ENCODE measurements at places on chromosomes 12 and 14.
A peak's percentile ranks its signal among the peaks of the same experiment; 100 is the strongest.

DNA sequence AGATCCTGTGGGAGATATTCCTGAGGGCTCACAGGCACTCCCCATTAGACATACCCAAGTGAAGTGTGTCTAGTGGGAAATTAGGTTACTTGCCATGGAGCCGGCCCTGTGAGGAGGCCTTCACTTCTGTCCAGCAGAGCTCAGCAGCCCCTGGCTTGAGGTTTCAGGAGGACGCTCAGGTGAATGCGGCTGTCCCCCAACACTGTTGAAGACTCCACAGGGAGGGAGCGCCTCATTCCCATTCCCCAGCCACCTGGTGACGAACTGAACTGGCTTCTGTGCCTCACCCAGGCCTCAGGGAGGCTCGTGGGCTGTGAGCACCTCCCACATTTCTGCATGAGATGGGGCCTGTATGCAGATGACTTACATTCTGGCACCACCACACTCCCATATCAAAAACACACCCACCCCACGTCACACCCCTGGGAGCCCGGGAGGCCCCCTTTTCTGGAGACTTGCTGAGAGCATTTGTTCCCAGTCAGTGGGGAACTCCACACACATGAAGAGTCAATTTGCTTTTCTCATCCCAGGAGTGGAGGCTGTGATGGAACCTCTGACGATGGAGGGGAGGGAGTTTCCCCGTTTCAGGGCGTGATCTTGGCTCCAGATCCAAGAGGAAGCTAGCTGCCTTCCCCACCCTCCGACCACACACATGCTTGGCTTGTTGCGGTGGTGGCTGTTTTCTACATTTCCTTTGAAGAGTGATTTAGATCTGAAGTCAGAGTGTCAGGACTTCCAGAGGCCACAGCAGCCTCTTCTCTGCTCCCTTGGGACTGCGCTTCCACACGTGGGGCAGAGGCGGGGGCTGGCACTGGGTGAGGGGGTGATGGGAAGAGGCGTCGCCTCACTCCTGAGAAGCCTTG lies 120.7 kb downstream of the ADGRD1 start:
- DNase-seq: no peak

GRCh38 chr14:72948481-72949138 lies 22.3 kb downstream of the DCAF4 start:
- peak; percentile 71 for DNase-seq

DNA sequence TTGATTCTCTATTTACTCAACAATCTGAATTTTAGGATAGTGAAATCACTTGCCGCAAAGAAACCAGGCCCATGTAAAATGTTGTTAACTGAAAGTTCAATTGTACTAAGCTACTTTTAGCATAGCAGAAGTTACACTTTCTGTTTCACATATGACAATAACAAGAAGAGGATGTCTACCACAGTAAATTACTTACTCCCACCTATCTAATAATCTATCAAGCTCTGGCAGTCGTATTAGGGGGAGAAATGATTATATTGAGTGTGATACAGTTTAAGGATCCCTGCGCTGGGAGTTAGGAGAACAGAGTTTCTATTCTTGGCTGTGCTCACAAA lies 66.5 kb upstream of the CAND1 start:
- no peak for DNase-seq

DNA sequence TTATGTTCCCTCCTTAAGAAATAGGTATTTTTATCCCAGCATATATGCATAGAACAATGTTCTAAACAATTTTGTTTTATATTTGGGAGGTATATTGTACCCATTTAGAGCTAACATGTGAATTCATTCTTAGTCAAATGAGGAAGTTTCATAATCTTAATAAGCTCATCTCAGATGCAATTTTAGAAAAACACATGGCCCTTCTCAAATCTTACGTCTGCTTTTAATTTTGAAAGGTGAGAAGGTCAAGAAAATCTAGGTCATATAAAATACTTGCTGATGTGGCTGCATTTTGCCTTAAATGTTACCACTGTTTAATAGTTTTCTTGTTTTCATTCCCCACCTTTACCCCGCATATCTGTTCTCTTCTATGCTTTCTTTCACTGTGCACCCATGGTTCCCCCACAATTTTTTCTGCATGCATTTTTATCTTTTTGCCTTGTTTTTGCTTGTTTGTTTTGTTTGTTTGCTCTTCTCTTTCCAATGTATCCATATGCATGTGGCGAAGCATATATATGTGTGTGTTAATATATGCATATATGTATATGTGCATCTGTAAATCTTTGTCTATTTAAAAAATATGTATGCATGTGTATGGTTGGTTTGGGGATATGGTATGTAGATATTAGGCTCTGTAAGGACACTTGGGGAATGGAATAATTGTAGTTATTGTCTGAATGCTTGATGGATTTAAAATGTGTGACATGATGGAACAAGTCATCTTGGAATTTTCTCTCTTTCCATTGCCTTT lies 317.1 kb downstream of the BCAT1 start:
- no peak for DNase-seq

GRCh38 chr12:49109641-49110463 lies 795 bp downstream of the LMBR1L start:
- DNase-seq: peak; percentile 29

DNA sequence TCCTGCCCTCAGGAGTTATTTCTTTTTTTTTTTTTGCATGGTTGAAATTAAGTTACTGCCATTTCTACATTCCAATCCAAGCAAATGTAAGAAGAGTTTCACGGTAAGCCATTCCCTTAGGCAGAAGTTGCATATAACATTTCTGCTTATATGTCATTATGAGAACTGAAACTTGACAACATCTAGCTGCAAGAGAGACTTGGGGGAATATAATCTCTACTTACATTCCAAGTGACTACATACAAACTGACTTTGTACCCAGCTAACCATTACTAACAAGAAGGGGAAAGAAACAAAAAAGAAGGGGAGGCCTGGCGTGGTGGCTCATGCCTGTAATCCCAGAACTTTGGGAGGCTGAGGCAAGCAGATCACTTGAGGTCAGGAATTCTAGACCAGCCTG lies 7.3 kb upstream of the RESF1 start:
- DNase-seq: no peak

DNA sequence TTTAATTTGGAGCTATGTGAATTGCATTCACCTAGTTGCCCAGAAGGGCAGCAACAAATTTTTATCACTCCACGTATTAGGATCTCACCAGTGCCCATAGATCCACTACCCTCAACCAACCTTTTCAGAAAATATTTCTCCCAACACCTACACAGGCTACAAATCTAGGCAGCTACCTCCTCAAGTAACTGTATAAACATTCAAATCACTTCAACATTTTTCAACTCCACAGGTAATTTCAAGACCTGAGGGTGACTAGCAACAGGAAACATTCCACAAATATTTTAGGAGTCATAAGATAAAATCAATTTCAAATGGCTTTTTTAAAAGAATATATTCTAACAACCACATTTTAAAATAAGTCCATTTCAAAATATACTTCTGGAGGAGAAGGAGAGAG lies 12.9 kb downstream of the PHLDA1 start:
- no peak for DNase-seq

DNA sequence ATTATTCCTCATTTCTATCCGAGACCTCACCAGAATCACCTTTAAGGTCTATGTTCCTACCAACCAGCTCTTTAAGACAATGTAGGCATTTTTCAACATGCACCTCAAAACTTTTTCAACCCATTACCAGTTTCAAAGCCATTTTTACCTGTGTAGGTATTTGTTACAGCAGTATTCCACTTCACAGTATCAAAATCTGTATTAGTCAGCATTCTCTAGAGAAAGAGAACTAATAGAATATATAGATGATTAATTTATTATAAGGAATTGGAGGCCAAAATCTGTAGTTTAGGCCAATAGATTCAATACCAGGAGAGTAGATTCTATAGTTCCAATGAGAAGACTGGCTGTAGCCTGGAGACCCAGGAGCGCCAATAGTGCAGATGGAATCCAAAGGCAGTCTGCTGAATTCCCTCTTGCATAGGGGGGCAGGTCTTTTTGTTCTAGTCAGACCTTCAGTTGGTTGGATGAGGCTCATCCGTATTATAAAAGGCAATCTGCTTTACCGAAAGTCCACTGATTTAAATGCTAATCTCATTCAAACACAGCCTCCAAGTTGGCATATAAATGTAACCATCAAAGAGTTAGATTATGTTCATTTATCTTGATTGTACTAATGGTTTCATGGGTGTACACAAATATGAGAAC lies 151.6 kb upstream of the SYT1 start:
- DNase-seq: no peak

DNA sequence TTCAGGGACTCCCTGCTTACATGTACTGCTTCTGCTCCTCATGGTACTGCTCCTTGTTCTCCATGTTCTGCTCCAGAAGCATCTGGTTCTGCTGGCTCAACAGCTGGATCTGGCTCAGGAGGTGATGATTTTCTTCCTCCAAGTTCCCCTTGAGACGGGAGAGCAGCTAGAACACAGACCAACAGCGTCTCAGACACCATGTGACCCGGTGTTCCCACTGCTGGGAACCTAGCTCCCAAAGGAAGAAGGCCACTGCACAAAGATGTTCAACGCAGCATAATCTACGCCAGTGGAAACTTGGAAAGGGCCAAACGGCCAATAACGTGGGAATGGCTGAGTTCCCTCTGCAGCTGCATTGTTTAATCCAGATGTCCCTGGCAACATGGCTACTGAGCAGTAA lies 49.6 kb upstream of the GPR68 start:
- no peak for DNase-seq

- DNase-seq: no peak
These were observed 2.1 kb downstream of the RNF10 start for GRCh38 chr12:120536064-120536791.

- DNase-seq: no peak
These were observed 391.9 kb upstream of the ATP2B1 start for GRCh38 chr12:90100579-90100978.

DNA sequence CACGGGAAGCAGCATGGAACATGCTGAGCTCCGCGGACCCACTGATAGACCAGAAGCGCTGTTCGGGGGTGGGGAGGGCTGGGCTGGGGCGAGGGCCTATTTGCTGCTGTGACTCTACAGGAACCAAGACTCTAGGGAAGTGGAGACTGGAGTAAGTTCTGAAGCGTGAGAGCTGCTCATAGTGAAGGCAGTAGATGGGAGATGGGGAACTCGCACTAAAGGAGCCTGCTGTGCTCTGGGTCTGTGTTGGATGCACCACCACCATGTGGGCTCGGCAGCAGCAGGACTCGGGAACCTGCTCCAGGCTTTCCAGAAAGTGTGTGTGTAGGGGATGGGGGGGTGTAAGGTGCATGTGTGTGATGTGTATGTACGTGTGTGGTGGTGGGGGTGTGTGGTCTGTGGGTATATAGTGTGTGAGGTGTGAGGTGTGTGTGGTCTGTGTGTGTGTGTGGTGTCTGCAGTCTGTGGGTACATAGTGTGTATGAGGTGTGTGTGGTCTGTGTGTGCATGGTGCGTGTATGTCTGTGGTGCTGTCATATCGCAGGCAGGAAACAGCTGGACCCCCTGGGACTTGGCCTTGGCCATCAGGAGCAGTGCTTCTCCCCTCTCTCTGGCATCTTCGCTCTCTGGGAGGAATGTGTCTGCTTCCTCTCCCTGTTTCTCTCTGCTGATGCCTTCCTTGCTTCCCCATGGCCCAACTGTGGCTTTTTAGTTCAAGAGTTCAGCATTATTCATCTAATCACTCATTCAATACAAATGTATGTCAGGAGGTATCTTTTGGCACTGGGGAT lies 378.9 kb downstream of the FUT8 start:
- no peak for DNase-seq

GRCh38 chr14:91339671-91340369 lies 77.8 kb downstream of the CCDC88C start:
- DNase-seq: no peak

GRCh38 chr12:128818065-128819022 lies 5.4 kb downstream of the SLC15A4 start:
- DNase-seq: no peak

GRCh38 chr12:86194721-86195120 lies 61.5 kb downstream of the MGAT4C start:
- no peak for DNase-seq

DNA sequence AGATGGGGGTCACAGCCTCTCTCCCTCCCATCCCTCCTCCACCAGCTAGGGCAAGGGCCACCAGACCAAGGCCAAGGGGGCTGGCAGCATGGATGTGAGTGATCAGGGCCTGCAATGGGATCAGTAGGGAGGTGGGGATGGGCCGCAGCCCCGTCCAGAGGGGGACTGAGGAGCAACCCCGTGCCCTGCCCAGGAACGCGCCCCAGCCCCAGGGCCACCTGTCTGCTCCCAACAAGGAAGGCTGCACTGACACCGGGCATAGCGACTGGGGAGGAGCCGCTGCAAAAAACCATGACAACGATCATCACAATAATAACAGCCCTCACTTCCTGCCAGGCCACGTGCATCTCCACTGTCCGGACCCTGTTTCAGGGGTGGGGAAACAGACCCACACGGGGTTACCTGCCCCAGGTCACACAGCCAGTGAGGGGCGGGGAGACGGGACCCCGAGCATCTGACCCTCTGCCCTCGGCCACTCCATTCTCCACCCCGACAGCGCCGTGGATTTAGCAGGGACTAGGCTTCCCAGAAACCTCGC lies 24.3 kb downstream of the NCOR2 start:
- no peak for DNase-seq

- DNase-seq: no peak
These were observed 68.3 kb upstream of the DDX11 start for GRCh38 chr12:31005256-31005943.

DNA sequence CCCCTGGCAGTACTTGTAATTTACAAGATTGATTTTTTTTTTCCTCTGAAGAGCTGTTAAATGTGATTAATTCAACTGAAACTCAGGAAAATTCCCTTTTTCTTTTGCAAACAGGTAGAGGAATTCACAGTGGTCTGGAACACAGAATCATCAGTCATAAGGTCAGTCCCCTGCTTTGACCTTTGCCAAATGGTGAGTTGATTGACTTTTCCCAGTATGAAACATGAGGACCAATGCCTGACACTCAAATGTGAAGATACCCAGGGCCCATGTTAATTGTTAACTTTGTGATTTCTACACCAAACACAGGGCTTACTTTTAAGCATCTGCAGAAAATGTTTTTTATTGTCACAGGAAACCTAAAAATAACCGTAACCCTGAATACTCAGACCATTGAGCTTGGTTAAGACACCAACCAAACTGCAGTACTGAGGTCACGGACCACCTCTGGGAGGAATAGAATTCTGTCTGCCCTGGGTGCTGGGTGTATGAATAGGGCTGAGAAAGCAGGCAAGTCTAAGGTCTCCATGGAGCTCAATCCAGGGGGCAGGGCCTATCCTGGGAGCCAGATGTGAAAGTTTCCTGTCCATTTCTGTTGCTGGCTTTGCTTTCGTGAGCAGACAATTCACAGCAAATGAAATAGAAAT lies 192.4 kb downstream of the TMX1 start:
- DNase-seq: no peak

GRCh38 chr14:36281309-36281708 lies 39.1 kb downstream of the MBIP start:
- DNase-seq: no peak

DNA sequence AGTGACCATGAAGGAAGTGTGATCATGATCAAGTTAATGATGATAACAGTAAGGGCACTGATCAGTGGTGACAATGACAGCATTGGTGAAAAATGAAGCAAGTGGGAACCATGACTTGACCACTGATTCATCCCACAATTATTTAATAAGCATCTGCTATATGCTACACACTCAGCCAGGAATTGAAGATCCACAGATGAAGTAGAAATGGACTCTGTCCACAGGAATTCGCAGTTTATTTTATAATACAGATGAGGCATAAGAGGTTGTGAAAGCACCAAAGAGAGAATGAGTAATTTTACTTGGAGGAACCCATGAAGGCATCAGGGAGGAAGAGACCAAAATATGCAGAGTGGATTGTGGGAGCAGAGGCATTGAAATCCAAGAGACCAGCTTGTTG lies 33.8 kb upstream of the SMUG1 start:
- no peak for DNase-seq

- DNase-seq: no peak
These were observed 51.0 kb upstream of the NCOR2 start for GRCh38 chr12:124618291-124618902.

- DNase-seq: peak; percentile 45
These were observed 1598.3 kb downstream of the AACS start for GRCh38 chr12:126663304-126664094.
